ENCODE measurements at places on chromosomes 11 and 22.

DNA sequence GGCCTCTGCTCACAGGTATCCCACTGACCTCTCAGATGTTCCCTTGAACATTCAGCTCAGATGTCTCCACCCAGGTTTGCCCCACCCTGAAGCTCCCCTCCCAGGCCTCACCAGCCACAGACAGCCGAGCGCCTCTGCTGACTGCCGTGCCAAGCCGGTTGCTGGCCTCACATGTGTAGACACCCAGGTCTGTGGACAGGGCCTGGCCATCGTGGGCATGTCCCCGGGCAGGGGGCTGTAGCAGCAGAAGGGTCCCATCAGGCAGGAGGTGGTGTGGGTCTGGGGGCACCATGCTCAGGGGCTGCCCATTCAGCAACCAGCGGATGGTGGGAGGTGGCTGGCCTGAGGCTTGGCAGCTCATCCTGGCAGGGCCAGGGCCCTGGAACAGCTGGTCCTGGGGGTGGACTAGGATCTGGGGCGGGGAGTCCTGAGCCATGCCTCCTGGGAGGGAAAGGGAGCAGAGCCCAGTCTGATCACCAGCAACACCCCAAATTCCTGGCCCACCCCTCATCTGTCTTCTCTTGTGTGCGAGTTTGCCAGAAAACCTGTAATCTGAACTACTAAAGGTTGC lies 759 bp downstream of the ROBO4 start:
- no peak for DNase-seq

GRCh38 chr22:31719850-31720471 lies 30.0 kb downstream of the PRR14L start:
- DNase-seq = no peak

DNA sequence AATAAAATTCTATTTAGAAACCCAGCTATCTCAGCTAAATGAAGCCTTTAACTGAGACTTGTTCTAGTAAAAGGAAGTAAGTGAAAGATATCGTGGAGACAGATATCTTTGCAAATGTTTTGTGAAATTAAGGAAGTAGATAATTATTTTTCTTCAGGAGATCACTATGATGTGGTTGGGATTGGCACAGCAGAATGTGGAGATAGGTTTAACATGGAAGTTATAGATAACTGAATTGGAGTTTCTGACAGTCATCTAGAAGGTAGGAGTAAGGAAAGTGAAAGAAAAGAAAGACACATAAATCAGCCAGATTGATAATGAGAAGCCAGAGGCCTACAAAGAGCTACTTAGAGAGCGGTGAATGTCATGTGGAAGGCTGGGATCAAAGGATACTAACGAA lies 4.7 kb upstream of the CASP5 start:
- DNase-seq = no peak

DNA sequence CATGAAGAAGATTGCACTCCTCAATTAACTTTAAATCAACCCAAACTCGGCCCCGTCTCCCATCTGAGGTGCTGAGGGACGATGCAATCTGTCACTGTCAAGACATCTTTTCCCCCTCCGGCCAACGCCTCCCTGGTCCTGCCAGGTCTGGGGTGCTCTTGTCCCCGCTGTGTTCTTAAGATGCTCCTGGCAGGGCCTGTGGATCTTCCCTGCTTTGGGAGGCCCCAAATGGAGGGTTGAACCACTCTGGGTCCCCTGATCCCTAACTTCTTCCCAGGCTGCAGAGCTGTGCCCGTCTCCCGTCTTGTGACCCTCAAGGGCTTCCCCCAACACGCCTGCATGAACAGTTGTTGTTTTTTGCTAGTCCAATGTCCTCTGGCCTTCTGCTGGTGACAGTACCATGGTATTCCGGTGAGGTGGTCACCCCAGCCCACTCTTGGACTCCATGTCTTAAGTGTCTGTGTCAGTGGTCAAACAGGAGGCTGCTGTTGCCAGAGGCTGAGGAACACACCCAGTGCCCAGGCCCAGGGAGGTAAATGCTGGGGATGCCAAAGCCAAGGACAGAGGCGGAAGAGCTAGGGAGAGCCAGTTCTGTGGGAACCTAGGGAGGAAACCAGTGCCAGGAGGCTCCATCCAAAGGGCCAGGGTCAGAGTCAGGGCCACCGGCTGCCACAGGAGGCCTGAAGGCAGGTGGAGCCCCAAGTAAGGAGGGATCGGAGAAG lies 70.6 kb upstream of the SHANK2 start:
- DNase-seq = no peak

- peak; percentile 9 for DNase-seq
Observed at GRCh38 chr11:118607401-118608359, at the start of gene PHLDB1. PHLDB1 (plus strand) TSS chr11:118607615; CDS start chr11:118613837, 6,222 bp downstream.

DNA sequence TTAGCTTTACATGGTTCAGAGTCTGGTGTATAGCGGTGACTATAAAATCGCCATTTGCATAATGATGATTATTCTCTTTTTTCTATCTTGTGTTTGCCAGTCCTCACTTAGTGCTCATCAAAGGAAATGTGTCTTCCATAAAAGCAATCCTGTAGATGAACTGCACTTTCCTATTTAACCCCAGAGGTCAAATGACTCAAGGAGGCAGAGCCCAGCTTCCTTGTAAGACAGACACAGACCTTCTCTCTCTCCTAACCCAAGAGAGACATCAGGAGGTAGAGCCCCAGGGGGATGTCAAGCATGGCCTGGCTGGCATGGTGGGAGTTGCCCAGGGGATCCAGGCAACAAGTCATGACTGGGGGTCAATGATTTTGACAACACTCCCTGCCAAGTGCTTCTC lies 46.9 kb upstream of the CRTAM start:
- no peak for DNase-seq

DNA sequence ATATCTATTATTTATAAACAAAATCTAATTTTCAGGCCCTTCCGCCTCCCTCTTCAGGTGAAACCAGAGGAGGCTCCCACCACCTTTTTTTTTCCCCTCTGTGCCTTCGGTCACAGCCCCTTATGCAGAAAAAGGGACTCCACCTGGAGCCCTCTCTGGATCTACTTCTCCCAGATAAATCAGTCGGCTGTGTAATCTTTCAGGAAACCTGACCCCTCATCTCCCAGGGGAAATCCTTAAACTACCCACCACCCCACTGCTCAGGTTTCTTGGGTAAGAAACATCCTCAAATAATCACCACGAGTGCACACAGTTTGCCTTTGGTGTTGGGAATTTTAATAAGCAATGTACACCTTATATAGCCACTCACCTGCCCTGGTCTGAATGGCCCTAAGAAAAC lies 104.2 kb downstream of the NAV2 start:
- peak; percentile 90 for DNase-seq

DNA sequence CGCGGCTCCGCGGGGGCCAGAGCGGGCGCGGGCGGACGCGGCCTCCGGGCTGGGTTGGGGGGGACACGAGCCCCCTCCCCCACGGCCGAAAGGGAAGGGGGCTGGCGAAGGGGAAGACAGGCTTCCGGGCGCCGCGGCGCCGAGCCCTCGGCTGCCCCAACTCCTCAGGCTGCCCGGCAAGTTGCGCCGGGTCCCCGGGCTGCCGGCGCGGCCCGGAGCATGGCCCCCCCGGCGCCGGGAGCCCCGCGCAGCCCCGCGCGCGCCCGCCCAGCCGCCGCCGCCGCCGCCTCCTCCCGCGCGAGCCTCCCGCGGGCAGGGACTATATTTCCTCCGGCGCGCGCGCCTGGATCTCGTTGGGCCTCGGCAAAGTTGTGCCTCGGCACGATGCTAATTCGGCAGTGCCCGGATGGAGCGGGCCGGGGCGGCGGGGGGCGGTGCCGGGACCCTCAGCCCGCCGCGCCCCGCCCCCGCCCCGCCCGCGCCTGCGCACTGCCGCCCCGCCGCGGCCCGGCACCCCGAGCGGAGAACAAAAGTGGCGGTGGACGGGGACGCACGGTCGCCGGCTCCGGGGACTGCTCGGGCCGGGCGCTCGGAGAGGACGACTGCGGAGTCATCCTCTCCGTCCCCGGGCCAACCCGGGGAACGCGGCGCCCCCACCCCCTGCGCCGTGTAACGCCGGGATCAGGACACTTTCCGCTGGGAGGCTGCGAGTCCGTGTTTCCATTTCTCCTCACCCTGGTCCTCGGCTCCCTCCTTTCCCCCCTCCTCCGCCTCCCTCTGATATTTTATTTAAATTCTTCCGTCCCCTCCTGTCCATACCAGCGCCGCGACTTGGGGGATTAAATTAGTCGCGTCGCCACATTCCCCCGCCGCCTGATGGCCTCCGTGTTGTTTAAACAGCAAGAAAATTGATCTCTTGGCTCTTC lies at the start of gene PHF21B:
Gene PHF21B (minus strand): TSS at position 400 of the 926 bp plus-strand sequence. CDS start 456 bp downstream, outside the sequence.
- peak; percentile 79 for DNase-seq

DNA sequence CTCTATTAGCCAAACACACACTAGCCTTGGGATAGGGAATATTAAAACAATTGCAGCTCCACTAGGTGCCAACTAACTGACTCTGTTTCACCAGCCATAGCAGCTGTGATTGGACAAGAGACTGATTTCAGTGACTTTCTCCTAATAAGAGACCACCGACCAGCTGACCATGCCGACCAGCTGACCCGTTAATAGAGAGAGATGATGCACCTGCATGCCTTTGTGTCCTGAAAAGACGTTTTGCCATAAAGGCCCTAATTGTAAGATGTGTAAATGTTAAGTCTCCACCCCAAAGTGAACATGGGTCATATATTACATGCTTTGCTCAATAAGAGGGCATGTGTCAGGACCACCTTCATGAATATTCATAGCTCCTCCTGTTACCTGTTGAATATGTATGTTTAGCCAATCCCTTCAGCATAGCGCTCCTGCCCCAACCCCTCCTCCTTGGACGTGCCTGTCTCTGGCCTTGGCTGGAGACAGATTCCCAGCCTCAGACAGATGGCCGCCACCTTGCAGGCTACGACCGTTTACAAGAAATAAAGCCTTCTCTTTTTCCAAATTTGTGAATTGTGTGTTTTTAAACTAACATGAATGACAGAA lies 1.3 kb upstream of the NADSYN1 start:
- DNase-seq = peak; percentile 54

GRCh38 chr22:32958001-32958400 lies 100.2 kb downstream of the SYN3 start:
- DNase-seq = no peak

DNA sequence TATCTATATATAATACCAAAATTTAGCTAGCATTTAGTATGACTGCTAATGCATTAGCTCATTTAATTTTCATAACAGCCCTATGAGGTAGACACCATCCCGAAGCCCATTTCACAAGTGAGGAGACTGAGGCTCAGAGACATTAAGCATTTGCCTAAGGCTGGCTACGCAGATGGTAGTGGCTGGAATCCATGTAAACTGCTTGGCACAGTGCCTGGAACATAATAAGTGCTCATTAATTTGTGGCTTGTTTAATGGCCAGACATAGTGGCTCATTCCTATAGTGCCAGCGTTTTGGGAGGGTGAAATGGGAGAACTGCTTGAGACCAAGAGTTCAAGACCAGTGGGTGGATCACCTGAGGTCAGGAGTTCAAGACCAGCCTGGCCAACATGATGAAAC lies 17.8 kb upstream of the TP53I11 start:
- peak; percentile 45 for DNase-seq

DNA sequence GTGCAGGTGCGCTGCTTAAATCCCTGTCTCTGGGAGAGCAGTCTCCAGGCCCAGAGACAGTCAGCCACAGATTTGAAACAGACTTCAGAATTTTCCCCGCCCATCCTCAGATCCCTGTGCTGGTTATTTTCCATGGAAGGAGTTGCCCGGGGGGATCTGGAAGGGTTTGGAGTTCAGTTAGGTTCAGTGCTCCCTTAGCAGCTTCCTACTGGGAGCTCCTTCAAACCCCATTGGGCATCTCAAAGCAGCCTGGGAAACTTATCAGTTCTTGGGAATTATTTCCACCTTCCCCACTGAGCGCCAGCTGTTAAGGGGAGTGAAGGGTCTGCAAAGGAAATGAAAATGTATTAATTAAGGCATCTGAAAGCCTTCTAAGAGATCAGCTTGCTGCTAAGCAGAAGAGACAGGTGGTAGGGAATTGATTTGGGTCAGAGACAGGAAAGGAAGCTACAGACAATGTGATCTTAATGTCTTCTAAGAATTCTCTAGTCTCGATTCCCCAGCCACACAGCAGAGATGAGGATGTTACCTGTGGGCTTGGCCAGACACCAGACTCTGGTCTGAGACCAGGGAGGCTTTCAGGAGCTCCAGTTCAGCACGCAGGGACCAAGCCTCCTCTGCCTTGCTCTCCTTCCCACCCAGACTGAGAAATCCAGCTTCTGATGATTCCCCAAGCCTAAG lies 106.2 kb upstream of the TBCEL start:
- peak; percentile 39 for DNase-seq

DNA sequence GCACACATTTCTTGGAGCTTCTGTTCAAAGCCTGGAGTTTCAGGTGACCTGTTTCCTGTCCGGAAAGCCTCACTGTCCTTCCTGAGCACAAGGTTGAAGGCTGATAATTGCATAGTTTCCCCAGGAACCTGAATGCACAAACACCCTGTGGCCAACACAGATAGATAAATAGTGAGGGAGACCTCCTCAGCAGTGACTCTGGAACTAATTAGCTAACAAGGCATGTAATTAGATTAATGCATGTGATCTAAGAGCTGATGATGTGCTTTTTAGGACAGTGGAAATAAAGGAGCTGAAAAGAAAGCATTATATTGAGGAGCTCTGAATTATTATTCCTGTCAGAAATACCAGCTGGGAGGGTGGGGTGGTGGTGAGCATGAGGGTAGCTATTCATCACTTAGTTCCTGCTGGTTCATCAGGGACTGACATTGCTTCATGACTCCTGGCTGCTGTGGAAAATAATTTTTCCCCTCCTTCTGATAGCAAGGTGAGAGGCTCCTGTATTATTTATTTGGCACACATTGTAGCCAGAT lies 101.1 kb downstream of the NELL1 start:
- no peak for DNase-seq

DNA sequence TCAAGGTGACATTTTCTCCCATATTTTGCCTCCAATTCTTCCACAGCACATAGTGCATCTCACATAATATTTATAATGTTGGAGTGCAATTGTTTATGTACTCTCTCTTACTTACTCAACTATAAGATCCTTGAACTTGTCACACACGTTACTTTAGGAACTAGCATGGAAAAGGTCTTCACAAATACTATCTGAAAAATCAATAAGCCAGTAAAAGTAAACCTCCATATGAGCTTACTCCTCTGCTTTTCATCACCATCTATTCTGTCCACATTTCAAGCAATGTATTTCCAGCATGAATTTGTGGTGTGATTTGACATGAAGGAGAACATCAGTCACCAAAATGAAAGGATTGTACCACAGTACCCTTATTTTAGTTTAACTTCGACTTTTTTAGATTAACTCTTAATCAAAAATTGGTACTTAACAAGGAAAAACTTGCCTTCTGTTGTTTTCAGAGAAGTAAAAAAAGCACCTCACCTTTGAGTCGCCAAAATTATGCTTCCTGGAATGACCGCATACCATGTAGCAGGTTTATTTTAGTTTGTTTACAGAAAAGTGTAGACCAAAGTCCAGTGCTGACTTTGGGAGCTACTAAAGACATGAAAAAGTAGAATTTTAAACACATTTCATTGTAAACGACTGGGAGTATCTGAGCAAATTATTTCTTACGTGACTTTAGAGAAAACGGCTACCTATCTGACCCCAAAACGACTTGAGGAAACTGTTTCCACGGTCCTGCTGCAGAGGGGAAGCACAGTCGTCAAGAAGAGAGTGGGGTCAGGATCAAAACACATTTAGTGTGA lies at the start of gene SLC22A9:
Gene SLC22A9 (plus strand): TSS at position 621 of the 806 bp plus-strand sequence. CDS start 272 bp downstream, outside the sequence.
- no peak for DNase-seq

Measured in NCI-H2171 treated with DMSO at 0.1 percent for 48 hours (cell line).